ENCODE measurements at places on chromosomes 1 and 21.

GRCh38 chr1:161082996-161083747 is 6.2 kb downstream of the NECTIN4 start:
- no peak for DNase-seq

GRCh38 chr1:39789571-39790110 is 976 bp upstream of the BMP8B start:
- DNase-seq: no peak

DNA sequence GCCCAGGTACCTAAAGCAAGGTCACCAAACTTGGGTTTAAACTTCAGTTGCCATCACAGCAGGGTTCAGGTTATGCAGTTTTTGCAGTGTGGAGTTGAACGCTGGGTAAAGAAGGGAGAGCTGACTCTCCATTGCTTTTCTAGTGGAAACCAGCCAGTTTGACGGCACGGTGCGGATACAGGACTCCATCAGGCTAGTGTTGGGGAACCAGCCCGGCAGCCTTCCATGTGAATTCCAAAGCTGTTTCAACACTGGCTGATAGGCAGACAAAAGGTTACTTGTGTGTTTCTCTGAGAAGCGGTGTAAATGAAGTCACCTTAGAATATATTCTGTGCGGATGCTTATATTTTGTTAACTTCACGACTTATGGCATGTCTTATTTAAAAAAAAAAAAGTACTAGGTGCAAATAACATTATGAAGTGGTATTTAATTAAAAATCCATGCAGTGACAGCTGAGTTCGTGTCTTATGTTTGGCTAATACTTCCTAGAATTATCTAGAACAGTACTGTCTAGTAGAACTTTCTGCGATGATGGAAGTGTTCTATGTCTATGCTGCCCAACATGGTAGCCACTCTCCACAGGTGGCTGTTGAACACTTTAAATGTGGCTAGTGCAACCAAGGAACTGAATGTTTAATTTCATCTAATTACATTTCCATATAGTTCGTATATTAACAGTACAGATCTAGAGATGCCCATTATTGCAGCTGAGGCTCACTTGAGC is 29.9 kb upstream of the RCAN3 start:
- no peak for DNase-seq

GRCh38 chr1:202935844-202936243 is 8.8 kb upstream of the KLHL12 start:
- no peak for DNase-seq

DNA sequence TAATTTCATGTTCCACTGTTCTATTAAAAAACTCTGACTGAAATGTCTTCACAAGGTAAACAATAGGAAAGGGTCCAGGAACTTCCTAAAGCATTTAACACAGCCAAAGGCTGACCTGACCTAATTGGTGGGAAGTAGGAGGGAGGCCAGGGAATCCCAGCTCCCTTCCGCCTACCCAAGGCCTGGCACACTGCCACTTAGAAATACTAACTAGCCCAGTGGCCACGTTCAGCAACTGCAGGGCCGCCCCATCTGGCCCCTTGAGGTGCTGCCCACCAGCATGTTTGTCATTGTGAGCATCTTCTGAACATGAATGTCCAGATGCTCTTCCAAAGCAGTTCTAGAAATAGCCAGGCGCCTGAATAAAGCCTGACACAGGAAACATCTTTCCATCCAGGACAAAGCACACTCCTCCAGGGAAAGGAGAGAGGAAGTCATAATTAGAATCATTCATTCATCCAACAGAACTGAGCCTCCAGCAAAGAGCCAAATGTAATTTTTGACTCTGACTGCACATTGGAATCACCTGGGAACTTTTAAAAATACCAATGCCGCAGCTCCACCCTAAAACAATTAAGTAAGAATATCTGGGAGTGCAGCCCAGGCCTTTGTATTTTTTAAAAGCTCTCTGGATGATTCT is 44.6 kb upstream of the BCL9 start:
- DNase-seq: no peak

DNA sequence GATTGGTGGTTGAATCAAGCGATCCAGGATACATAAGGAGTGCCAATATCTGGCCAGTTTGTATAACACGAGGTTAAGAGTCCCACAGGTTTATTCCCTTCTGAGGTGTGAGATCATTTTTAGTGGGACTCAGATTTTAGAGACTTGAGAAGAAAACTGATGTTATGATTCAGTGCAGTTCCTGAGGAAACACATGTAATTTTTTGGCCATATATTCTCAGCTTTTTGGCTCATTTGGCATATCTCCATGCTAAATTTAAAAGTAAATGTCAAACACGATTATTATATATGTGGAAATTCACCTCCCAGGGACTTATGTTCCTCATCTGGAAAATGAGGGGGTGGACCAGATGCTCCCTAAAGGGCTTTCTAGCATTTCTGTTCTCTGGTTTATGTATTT is 39.2 kb upstream of the SERBP1 start:
- DNase-seq: no peak

DNA sequence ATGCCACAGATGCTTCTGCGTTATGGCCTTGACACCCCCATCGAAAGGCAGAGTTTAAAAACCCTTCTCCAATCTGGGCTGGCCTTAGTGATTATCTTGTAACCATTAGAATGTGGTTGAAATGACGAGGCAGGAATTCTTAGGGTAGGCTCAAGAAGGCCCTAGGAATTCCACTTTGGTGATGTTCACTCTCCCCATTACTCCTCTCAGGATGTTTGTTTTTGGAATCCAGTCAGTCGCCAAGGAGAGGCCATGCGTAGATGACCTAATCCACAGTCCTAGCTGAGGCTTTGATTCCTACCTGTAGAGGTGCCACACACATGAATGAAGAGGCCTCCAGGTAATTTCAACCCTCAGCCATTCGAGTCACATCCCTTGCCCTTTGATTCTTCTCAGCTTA is 318.2 kb downstream of the NEGR1 start:
- DNase-seq: no peak

DNA sequence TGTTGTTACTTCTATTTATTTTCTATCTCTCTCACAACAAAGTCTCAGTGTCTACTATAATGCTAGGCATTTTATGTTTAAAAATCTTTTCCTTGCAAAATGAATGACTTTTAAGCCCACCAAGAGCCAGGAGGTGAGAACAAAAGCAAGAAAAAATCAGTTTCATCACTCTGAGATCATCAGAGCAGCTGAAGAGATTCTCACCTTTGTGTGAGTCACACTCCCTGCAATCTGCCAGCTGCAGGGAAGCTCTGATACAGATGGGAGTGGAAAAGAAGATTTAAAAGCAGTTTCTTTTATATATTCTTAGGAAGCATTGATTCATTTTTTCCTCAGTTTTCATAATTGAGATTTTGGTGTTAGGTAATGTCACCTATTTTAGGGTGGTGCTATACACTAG is 107.6 kb downstream of the LHX9 start:
- no peak for DNase-seq

- no peak for DNase-seq
These were observed 1.6 kb downstream of the B3GALT2 start for GRCh38 chr1:193184776-193185175.

DNA sequence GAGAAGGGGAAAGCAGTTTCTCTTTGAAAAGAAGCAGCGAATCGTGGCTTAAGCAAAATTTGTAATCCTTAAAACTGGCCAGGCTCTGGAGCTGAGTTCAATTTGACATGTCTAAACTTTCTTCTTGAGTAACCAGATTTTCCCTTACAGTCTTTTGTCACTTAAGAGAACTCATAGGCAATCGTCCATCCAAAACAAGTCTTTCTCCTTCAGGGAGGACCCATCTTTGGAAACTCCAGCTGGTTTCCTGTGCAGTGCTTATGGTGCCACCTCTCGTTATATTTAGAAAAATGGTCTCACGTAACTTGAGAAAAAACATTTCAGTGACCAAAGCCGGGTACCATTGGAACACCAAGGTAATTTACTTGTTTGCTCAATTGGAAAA is 1.8 kb upstream of the PTTG1IP start:
- DNase-seq: no peak

DNA sequence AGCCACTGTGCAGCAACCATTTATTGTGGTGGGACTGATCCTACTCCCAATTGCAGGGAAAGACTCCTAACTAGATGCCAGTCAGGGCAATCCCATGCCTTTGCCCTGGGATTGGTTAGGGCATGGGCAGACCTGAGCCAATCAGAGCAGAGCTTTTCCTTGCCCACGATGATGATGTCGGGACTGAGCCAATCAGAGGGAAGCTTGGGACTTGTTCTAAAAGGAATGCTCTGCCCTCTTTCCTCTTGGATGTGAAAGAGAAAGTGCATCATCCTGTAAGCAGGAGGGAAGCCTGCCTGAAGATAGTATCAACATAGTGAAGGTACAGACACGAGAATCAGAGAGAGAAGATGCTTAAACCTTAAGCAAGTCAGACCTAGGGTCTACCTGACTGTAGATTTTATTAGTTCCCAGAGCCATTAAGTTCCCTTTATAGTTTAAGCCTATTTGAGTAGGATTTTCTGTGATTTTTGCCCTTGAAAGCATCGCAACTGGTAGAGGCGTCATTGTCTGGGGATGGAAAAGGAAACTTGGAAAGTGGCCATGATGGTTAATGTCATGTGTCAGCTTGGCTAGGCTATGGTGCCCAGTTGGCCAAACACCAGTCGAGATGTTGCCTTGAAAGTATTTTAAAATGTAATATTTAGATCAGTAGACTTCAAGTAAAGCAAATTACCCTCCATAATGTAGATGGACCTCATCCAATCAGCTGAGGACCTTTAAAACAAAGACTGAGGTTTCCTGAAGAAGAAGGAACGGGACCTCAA is 19.9 kb downstream of the IRF2BP2 start:
- DNase-seq: no peak

GRCh38 chr21:40194185-40194980 is 327.1 kb downstream of the PCP4 start:
- no peak for DNase-seq

GRCh38 chr1:101854271-101854670 is 142.5 kb downstream of the OLFM3 start:
- DNase-seq: no peak

GRCh38 chr1:52693843-52694242 is 4.3 kb downstream of the COA7 start:
- DNase-seq: no peak

DNA sequence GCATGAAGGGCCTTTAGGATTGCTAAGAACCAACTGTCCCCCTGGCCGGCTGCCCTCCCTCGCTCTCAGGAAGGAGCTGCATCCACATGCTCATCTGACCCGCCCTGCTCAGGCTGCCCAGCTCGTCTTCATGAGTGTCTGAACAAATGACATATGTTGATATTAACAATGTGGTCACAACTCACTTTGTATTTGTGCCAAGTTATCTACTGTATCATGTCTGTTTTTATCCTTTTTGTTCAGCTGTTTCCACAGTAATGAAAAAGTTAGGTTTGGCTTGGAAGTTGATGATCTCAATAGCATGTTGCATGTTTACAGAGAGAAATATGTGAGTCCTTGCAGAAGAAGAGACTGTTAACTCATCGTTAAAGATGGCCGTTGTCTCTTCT is 75.1 kb downstream of the PHTF1 start:
- DNase-seq: no peak

DNA sequence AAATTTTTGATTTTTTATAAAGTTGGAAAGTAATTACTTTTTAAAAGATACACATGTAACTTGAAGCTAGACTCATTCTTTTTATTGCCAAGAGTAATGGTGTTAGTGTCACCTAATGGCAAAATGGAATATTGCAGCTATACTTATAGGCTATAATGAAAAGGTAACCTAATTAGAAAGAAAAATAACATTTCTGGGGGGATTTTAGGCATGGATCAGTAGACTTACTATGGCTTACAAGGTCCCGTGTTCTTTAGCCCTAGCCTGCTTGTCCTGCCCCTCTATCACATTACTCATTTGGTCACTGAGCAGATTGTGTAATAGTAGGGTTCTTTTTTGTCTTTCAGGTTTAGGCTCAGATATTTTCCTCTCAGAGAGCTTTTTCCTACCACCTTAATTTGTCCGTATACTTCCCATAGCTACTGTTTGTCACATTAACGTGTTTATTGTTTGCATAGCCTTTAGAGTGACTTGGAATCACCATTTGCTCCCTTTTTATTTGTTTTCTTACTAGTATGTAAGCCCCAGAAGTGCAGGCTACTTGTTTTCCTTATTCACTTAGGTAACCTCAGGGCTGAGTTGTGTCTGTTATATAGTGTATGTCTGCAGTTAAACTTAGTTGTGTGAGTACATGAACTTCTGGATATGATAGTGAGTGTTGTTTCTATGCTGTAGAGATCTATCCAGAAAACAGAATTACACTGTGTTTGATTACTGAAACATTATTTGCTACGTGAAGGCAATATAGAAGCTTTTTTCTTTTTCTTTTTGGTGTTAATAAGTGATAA is 58.7 kb downstream of the RABGAP1L start:
- DNase-seq: no peak
